ENCODE measurements at places on chromosomes 2 and 18. TPM values are rescaled to one million over a fixed set of nuclear protein-coding genes. Genes with fewer than 3 reads are reported as not detected.

The TMEM182 gene
- polyA plus RNA-seq, result 32.9 TPM

The RAD51AP2 gene
- polyA plus RNA-seq, result 0.46 TPM

The APCDD1 gene
- 3.3 TPM for polyA plus RNA-seq

The WNT10A gene
- polyA plus RNA-seq, result not detected

All from Purkinje cell (primary cell).